ENCODE measurements at places on chromosomes 1 and 21.

GRCh38 chr1:218345673-218346390 lies 696 bp downstream of the TGFB2 start:
- DNase-seq: peak; percentile 82

DNA sequence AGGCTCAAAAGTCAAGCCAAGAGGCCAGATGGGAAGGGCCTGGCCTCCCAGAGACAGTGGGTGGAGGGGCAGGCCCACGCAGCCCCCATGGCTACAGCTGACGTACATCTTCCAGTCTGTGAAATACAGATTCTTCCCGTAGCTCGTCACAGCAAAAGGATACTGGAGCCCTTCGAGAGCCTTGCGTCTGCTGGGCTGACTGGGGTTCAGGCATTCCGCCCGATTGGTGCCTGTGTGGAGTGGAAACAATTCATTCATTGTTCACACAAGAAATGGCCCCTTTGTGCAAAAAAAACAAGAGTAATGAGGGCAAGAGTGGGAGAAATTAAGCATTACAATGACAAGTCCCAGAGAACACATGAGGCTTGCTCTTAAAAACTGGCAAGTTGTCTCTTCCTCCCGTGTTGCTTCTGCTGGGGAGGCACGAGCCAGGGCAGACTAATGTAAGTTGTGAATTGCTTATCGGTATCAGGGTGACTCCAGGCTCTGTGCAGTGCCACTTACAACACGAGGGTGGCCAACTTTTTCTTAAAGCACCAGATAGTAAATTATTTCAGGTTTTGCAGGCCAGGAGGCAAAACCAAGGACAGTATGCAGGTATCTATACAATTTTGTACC lies 85.1 kb downstream of the NID1 start:
- DNase-seq: no peak

GRCh38 chr1:151801310-151801820 lies 3.9 kb downstream of the LINGO4 start:
- no peak for DNase-seq

DNA sequence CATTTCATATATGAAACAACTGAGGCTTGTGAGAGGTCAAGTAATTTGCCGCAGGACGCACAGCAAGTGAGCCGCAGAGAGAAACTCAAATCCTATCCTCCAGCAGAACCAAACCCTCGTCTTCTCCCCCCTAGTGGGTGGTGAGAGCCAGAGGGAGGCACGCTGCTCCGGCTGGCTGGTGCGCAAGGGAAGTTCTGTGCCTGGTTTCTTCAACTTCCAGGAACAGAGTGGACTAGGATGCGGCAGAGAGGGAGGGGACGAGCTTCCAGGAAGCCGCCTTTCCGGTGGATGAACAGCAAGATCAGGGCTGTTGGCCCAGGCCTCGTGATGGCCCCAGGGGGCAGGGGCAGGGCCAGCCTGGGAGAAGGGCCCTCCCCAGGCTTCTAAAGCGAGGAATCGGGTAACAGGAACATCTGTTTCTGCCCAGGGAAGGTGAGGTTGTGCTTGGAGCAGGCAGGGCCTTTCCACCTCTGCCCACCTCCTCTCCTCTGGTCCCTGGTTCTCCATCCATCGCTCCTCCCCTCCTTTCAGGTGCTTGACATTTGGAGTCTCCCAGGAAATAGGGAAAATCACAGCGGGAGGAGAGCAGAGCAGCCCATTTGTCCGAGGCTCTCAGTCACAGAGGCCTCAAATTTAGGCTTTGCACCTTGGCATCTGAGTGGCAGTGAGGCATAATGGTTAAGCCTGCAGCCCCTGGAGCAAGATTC lies 16.8 kb upstream of the PDIK1L start:
- DNase-seq: peak; percentile 29

- no peak for DNase-seq
Observed at GRCh38 chr1:85864727-85865126, 156.5 kb upstream of the ZNHIT6 start.

DNA sequence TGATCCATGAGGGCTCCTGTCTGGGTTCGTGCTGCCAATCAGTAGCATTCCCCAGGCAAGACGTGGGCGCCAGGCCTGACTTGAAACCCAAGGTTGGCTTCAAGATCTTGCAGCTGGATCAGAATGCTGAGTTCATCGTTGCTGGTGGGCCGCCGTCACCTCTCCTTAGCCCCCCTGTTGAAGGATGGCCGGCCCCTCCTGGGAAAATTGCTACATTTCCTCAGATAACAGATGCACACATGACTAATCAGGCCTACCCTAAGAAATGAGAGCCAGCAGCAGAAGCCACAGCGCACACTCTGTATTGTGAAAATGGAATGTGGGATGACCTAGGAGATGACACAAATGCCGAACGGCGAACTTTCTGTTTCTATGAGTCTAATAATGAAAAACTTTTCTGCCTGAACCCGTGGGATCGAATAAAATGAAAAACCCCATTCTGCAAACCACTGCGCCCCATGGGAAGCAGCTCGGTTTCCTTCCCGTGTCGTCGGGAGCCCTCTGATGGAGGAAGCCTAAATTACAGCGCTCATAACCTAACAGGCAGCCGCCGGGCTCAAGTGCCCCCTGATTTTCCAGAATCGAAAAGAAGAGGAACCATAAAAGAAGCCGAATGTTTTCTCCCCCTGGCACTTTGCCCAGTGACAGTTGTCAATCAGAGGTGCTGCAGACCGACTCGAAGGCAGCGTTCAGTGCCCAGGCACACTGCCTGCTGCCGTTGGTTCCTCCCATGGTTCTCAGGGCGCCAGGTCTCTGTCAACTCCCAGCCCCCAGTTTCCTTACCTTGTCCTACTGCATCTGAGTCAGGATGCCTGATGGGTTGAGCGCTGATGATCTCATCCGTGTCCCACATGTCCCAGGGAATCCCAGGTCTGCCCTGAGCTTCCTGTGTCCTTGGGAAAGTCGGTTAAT lies 38.2 kb upstream of the H6PD start:
- DNase-seq: peak; percentile 59

DNA sequence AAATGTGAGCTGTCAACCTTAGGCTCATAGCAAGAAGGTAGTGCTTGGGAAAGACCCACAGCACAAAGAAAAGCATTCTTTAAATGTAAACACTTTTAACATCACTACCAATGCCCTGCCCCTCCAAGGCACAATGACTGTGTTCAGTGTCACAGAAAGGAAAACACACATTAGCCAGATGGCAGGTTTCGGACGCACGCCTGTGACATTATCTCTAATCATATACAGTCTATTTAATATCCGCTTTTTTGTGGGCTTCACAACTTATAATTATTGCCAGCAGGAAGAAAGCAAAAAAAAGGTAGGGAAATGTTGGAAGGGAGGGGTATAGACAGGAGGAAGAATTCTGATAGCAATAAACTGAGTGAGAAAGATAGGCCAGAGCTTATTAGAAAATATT lies 112.4 kb upstream of the BEND5 start:
- DNase-seq: peak; percentile 25

- DNase-seq: peak; percentile 11
Observed at GRCh38 chr1:227948493-227949260, 945 bp upstream of the WNT9A start.

GRCh38 chr1:209411491-209411929 lies 172.0 kb upstream of the CAMK1G start:
- DNase-seq: no peak

DNA sequence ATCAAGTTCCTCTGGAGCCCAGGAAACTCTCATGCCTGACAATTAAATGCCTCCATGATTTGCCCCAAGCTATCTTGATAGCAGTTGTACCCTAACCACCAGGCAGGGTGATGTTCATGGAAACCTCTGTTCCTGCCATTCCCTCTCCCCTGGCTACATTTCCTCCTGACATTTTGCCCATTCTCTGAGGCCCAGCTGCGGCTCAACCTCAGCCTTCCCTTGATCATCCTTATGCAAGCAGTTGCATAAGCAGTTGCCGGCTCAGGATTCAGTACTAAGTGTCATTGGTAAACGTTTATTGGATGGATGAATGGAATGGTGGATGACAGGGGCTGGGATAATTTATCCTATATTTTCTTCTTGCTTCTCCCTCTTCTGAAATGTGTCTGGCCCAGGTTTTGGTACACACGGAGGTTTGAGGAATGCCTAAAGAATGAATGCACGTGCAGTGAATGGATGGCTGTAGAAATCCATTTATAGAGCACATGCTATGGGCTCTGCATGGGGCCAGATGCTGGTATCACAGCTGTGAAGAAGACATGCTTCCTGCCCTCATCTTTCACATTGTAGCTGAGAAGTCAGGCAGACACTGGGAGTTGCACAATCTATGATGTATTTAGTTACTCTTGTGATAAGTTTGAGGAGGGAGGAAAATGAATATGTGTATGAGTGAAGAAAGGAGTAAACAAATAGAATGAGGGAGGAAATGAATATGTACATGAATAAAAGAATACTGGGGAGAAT lies 261.8 kb downstream of the FOXD2 start:
- no peak for DNase-seq

- DNase-seq: no peak
Observed at GRCh38 chr1:8472668-8473067, 154.8 kb downstream of the SLC45A1 start.

DNA sequence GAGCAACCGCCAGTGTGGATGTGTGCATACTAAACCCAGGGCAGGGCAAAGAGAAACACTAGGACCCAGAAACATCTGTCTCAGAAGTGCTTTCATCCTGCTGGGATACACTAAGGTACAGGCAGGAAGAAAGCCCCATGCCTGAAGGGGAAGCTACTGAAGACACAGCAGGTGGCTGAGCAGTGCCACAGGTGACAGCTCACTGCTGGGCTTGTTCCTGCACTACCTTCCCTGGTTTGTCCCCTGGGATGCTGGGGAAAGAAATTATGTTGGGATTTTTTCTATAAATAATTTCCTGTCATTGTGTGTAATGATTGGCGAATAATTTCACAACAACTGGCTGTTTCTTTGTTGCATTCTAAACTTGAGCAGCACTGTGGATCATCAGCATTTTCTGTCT lies 245.3 kb upstream of the RAB4A start:
- no peak for DNase-seq

DNA sequence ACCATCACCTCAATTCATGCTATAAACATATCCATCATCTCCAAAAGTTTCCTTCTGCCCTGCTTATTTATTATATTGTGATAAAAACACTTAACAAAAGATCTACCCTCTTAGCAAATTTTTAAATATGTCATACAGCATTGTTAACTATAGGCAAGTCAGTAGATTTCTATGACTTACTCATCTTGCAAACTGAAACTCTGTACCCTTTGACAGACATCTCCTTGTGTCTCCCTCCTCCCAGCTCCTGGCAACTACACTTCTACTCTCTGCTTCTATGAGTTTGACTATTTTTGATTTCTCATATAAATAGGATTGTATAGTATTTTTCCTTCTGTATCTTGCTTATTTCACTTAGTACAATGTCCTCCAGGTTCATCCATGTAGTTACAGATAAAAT lies 174.8 kb downstream of the TNFSF18 start:
- no peak for DNase-seq

GRCh38 chr21:40227096-40227495 lies 359.9 kb downstream of the PCP4 start:
- DNase-seq: no peak

GRCh38 chr1:19010995-19011844 lies 54.7 kb upstream of the IFFO2 start:
- peak; percentile 31 for DNase-seq

GRCh38 chr1:38029081-38029681 lies 16.6 kb downstream of the UTP11 start:
- DNase-seq: peak; percentile 93

DNA sequence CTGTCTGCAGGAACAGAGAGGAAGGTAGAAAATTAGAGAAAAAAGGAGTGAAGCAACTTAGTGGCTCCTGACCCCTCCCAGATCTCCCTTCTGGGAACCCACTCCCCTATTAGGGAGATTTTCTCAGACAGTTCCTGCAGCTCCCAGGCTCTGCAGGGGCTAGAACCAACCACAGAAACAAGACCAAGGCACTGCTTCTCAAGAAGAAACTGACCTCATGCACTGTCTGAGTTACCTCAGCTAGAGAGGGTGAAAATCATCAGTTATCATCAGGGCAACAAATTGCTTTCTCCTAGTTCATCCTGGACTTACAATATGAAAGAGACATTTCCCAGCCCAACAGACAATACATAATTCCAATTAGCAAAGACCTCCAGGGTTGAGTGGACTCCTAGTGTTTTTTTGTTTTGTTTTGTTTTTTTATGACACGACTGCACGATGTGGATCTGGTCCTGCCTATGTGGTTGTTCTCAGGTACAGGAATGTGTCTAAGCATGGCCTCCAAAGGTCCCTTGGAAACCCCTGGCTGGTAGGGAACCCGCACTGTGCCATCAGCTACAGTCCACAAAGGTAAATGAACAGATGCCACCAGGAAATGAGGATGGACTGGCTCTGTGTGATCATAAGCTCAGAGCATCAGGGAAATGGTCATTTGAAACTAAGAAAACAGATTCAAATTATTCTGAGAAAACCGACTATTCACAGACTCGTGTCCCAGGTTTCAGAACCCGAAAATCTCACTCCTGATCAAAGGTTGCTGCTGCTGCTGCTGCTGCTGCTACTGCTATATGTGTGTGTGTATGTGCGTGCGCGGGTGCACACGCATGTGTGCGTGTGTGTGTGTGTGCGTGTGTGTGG lies 65.3 kb downstream of the LAMC2 start:
- DNase-seq: no peak

- DNase-seq: no peak
Observed at GRCh38 chr1:244239261-244239770, 188.2 kb downstream of the ZBTB18 start.

GRCh38 chr1:22888320-22889075 lies 84.2 kb downstream of the LACTBL1 start:
- no peak for DNase-seq

DNA sequence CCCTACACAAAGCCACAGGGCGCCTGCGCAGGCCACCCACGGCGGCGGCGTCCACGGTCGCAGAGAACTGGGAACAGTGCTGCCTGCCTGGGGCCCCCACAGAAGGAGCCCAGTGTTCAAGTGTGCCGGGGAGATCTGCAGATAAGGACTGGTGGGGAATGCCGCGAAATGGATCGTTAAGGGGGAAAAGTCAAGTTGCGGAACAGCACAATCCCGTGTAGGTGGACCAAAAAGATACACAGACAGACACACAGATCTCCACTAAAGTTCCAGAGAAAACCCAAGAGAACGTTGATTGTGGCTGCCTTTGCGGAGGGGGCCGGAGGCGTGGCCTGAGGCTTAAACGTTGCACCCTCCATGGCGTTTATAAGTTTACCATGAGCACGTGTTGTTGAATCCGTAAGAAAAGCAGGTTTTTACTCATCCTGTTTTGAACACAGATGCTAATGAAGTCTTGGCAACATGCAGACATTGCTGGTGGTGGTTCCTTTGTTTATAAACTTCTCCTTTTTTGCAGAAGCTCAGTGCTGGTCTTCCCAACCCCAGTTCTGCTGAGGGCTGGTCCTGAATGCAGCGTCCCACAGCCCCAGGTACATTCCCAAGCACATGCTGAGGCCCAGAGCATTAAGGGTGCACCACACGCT lies 4.1 kb downstream of the SPATC1L start:
- DNase-seq: no peak

All from brain (organoid and tissue), 16 donors.